Esophagus squamous epithelium (tissue), 5 donors: ENCODE measurements at places on chromosomes 5 and 9.

DNA sequence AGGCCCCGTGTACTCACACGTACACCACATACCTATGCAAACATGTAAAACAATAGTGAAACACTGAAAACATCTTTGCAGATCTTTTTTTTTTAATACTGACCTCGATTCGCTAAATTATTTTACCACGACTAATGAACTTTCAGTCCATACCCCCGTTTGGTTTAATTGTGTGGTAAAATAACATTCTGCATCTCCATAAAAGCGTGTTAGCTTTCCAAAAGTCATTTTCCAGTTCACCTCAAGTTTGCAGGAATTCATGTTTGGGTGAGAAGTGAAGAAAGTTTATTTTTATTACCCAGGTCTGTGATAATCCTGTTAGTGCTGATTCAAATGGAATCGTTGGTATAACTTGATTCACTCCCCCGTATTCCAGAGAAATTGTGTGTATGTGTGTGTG is 652 bp downstream of the ARSK start:
- DNase-seq: no peak

- DNase-seq: no peak
Observed at GRCh38 chr5:176891331-176891958, 7.7 kb downstream of the HK3 start.

DNA sequence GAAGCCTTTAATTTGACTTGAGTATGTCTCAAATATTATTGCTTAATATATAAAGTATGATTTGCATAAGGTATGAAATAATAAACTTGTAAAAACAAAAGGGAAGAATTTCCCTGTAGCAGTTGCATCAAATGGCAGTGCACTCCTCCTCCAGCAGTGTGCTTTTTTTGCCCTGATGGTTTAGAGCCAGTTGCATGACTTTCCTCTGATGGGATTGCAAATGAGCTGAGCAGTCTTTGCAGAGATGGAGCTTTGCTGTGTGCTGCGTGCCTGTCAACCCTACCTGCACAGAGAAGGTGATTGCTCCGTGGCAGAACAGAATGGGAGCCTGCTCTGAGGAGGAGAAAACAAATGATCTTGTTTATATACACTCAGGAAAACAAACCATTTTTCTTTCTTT is 22.7 kb upstream of the CATSPER3 start:
- no peak for DNase-seq

DNA sequence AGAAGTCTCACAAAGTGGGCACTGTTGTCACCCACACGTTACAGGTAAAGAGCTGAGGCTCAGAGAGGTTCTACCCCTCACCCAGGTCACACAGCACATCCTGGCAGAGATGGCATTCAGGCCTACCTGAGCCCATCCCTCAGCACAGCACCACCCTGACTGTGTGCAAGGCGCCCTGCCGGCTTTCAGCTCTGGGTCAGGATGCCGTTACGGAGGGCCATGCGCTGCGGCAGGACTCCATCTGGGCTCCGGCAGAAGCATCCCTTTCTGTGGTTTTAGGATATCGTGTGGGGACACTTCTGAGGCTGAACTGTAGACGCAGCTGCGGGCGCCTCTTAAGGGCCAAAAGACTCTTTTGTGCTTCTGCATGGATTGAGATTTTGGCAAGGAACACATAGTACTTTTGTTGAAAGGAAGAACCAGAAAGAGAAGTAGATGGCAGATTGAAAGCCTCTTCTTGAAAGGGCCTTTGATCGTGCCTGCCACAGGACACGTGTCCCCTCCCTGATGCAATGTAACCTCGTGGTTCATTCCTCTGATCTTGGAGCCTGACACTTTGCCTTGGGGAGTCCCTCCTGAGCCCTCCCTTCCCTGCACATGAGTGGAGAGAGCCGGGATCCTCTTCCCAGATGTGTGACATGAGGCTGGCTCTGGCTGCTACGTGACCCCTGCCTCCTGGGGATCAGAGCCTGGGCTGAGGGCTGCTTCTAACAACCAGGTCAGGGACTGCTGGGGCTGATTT is 31.3 kb downstream of the USP20 start:
- no peak for DNase-seq
